CD8-positive, alpha-beta memory T cell (primary cell): ENCODE measurements at places on chromosomes 7 and 10. TPM values are rescaled to one million over a fixed set of nuclear protein-coding genes. Genes with fewer than 3 reads are reported as not detected.

DNA sequence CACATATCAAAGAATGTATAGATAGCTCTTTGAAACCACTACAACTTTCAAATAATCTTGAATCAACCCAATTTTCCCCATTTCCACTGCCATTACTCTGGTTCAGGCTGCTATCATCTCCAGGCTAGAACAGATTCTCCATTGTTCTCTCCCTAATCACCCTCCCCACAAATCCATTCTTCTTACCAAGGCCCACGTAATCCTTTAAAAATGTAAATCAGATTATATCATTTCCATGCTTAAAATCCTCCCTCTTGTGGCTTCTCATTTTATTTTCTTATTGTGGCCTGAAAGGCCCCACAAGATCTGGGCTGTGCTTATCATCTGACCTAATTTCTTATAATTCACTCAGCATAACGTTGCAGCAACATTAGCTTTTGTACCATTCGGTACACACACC lies 3.0 kb upstream of the PON1 start:
- DNase-seq: no peak
- H3K4me1 ChIP-seq: peaks cover 5% of the 10 kb centered on the region
- H3K27ac ChIP-seq: no peak overlapping the region
- H3K27me3 ChIP-seq: peaks cover 7% of the 10 kb centered on the region
- no peaks in the 10 kb centered on the region for H3K36me3 ChIP-seq

- peaks cover 62% of the 10 kb centered on the region for H3K4me1 ChIP-seq
- no peaks in the 10 kb centered on the region for H3K27me3 ChIP-seq
- peak overlapping the region; percentile 97 for H3K4me3 ChIP-seq
These were observed 269.6 kb downstream of the ELFN1 start for GRCh38 chr7:1939434-1940401.

GRCh38 chr10:71564194-71564820 lies 155.3 kb downstream of the C10orf105 start:
- no peak overlapping the region for H3K27ac ChIP-seq
- H3K4me1 ChIP-seq: no peaks in the 10 kb centered on the region
- H3K4me3 ChIP-seq: no peak overlapping the region
- H3K27me3 ChIP-seq: no peaks in the 10 kb centered on the region
- DNase-seq: no peak

GRCh38 chr7:84647797-84648757 lies 453.5 kb upstream of the SEMA3A start:
- H3K36me3 ChIP-seq: no peaks in the 10 kb centered on the region
- no peak for DNase-seq
- no peak overlapping the region for H3K27ac ChIP-seq
- no peaks in the 10 kb centered on the region for H3K4me1 ChIP-seq
- no peak overlapping the region for H3K4me3 ChIP-seq

DNA sequence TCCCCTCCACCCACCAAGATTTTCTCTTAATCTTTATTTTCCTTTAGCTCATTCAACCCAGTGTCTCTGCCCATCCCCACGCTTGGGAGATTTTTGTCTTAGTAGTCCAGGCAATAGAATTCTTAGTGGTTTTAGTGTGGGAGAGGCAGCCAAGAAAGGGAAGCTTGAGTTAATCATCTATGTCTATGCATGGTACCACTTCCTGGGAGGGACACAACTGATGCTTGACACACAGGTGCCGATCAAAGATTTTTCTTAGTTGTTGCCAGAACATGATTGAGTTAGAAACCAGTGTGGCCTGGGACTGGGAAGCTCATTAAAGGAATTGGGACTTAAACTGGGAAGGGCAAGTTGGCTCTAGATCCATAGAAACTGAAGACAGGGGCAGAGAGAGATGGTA lies 3.1 kb downstream of the STRA8 start:
- no peaks in the 10 kb centered on the region for H3K4me1 ChIP-seq
- H3K36me3 ChIP-seq: no peaks in the 10 kb centered on the region
- H3K27ac ChIP-seq: no peak overlapping the region
- no peak overlapping the region for H3K4me3 ChIP-seq

- DNase-seq: no peak
- no peaks in the 10 kb centered on the region for H3K27me3 ChIP-seq
- H3K4me3 ChIP-seq: no peak overlapping the region
- no peak overlapping the region for H3K27ac ChIP-seq
These were observed 134.0 kb downstream of the GRID1 start for GRCh38 chr10:86232644-86233043.

- no peak for DNase-seq
- peaks cover 13% of the 10 kb centered on the region for H3K36me3 ChIP-seq
- H3K4me3 ChIP-seq: no peak overlapping the region
These were observed 20.3 kb downstream of the UROS start for GRCh38 chr10:125802739-125803138.

- no peak for DNase-seq
- H3K36me3 ChIP-seq: peaks cover 53% of the 10 kb centered on the region
- no peaks in the 10 kb centered on the region for H3K27me3 ChIP-seq
- H3K4me1 ChIP-seq: no peaks in the 10 kb centered on the region
- H3K27ac ChIP-seq: no peak overlapping the region
- no peak overlapping the region for H3K4me3 ChIP-seq
These were observed 15.3 kb downstream of the SLF2 start for GRCh38 chr10:100928039-100928438.

DNA sequence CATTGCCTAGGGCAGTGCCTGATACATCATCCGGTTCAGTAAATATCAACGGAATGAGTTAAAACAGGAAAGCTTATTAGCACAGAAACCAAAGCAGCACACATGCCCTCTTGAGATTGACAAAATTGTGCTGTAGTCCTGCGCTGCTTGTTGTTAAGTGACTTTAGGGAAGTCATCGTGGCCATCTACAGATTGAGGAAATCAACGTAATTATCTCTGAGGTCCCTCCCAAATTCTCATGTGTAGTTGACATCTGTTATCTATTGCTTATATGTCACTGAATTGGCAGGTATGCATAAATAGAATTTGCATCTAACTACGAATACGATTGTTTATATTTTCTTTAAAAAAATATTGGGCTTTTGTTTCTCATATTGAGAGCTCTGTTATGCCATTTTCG lies 3.5 kb upstream of the GNB2 start:
- no peak for DNase-seq
- no peak overlapping the region for H3K27ac ChIP-seq
- H3K36me3 ChIP-seq: no peaks in the 10 kb centered on the region

DNA sequence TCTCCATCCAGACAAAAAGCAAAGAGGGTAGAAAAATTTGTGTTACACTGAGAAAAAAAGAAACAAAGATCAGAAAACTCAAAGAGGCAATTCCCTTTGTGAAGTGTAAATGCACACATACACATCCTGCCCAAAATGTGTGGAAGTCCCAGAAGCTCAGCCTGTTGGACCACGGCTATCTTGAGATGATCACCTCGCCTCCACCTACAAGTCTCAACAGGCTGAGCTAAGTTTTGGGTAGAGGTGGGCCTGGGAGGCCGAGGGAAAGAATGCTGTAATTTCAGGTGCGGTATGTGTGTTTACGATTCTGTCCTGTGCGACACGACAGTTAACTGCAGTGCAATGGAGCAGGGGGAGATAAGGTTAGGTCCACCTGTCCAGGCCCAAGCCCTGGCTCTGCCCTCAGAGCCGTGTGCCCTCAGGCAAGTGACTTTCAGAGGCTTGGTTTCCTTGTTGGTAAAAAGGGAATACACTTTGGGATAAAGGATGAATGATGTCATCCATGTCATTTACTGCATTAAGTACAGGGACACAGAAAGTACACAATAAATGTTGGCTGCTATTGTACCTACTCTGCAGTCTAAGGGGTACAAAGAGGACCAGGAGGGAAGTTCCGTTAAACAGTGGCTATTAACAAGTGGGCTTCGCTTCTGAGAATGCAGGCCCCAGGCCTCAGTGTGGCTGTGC lies 67.3 kb downstream of the AFAP1L2 start:
- H3K27me3 ChIP-seq: no peaks in the 10 kb centered on the region
- no peak overlapping the region for H3K27ac ChIP-seq
- no peaks in the 10 kb centered on the region for H3K4me1 ChIP-seq
- no peak for DNase-seq

- H3K27ac ChIP-seq: no peak overlapping the region
- H3K4me3 ChIP-seq: no peak overlapping the region
- H3K27me3 ChIP-seq: no peaks in the 10 kb centered on the region
- no peak for DNase-seq
- H3K36me3 ChIP-seq: no peaks in the 10 kb centered on the region
- H3K4me1 ChIP-seq: no peaks in the 10 kb centered on the region
These were observed 30.0 kb downstream of the AGR3 start for GRCh38 chr7:16851829-16852228.

GRCh38 chr10:106727170-106727569 lies 437.3 kb downstream of the SORCS1 start:
- H3K27ac ChIP-seq: no peak overlapping the region
- H3K4me1 ChIP-seq: no peaks in the 10 kb centered on the region
- DNase-seq: no peak
- H3K36me3 ChIP-seq: no peaks in the 10 kb centered on the region

- no peak overlapping the region for H3K27ac ChIP-seq
- no peaks in the 10 kb centered on the region for H3K36me3 ChIP-seq
- DNase-seq: no peak
- no peaks in the 10 kb centered on the region for H3K27me3 ChIP-seq
These were observed 80.3 kb upstream of the MTPN start for GRCh38 chr7:136057509-136057908.

DNA sequence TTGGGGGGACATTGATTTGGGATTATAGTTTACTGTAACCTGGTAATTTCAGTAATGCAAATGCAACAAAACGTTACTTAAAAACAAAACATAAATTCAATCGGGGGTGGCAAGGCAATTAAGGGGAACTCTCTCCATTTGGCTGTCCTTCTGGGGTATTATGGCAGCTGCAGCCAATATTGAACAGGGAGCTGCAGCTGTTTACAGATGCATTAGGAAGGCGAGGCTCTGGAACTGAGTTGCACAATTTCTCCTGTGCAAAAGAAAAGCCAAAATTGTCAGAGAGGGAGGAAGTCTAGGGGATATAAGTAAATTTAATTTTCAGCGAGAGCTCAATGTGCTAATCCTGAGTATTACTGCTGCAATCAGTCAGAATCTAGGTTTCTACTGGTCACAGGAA lies 36.1 kb downstream of the NEUROD6 start:
- no peak overlapping the region for H3K27ac ChIP-seq
- H3K27me3 ChIP-seq: no peaks in the 10 kb centered on the region
- no peaks in the 10 kb centered on the region for H3K4me1 ChIP-seq
- DNase-seq: no peak
- no peaks in the 10 kb centered on the region for H3K36me3 ChIP-seq

GRCh38 chr10:71009126-71009525 lies 120.8 kb upstream of the PCBD1 start:
- H3K27ac ChIP-seq: no peak overlapping the region
- no peaks in the 10 kb centered on the region for H3K27me3 ChIP-seq
- H3K4me1 ChIP-seq: no peaks in the 10 kb centered on the region
- H3K36me3 ChIP-seq: no peaks in the 10 kb centered on the region

DNA sequence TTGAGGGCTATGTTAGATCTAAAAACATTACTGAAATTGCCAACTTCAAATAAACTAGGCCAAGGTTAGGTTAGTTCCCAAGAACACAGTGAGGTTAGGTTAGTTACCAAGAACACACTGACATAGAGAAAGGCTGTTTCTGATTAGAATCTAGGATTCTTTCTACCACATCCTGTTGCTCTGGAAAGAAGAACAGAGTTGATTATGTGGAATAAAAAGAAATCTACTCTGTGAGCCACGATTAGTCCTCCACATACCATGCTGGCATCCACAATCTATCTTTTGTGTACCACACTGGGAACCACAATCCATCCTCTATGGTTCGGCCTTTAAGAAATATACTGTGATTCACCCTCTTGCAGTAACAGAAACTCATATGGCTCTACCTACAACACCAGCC lies 91.4 kb downstream of the LRRTM3 start:
- no peaks in the 10 kb centered on the region for H3K36me3 ChIP-seq
- no peaks in the 10 kb centered on the region for H3K27me3 ChIP-seq
- no peak overlapping the region for H3K27ac ChIP-seq
- H3K4me3 ChIP-seq: no peak overlapping the region

DNA sequence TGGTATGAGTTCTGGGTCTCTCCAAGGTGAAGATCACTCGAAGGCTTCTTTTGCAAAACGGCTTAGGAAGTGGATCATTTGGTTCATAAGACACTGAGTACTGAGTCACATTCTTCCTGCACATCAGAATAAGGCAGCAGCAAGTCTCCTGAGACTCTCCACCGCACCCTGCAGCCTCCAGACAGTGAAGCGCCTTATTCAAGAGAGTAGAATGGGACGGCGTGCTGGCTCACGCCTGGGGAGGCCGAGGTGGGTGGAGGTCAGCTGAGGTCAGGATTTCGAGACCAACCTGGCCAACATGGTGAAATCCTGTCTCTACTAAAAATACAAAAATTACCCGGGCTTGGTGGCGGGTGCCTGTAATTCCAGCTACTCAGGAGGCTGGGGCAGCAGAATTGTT lies 70.3 kb downstream of the C10orf143 start:
- H3K27ac ChIP-seq: no peak overlapping the region
- DNase-seq: no peak
- H3K4me1 ChIP-seq: no peaks in the 10 kb centered on the region
- H3K36me3 ChIP-seq: no peaks in the 10 kb centered on the region
- no peak overlapping the region for H3K4me3 ChIP-seq
- H3K27me3 ChIP-seq: no peaks in the 10 kb centered on the region

DNA sequence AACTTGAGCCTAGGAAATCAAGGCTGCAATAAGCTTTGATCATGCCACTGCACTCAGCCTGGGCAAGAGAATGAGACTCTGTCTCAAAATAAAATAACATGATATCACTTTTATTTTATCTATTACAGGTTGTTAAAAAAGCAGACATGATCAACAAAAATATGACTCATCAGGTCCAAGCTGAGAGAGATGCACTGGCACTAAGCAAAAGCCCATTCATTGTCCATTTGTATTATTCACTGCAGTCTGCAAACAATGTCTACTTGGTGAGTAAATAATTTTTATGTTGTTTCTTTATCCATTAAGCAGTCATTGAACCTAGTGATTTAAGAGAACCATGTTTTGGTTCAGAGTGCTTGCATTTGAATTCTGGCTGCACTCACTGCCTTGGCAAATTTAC lies 3.3 kb downstream of the MASTL start:
- H3K27ac ChIP-seq: no peak overlapping the region
- no peak for DNase-seq
- H3K4me1 ChIP-seq: peaks cover 6% of the 10 kb centered on the region

DNA sequence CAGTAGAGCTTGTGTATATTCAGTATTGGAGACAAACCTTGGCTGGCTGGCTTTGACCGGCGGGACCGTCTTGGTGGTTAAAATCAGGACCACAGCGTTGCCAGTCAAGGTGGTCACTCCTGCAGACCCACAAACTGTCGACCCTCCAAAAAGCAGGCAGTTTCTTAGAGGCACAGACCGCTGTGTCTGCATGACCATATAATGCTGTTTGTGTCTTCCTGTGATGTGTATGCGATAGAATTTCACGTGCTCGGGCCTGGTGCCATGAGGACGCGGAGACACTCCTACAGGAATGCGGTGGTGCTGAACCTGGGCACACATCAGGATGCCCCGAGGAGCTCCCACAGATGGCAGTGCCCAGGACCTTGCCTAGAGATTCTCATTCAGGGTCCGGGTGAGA lies 34.8 kb downstream of the BNIP3 start:
- H3K27ac ChIP-seq: no peak overlapping the region
- peaks cover 40% of the 10 kb centered on the region for H3K36me3 ChIP-seq
- H3K4me1 ChIP-seq: no peaks in the 10 kb centered on the region

ADAM8 gene
- total RNA-seq: 70.0 TPM

ANKRD22 gene
- not detected for total RNA-seq

KCNH2 gene
- 0.24 TPM for total RNA-seq

BLNK gene
- not detected for total RNA-seq

DNAH11 gene
- 0.02 TPM for total RNA-seq

SUPV3L1 gene
- 50.0 TPM for total RNA-seq

TRIM50 gene
- total RNA-seq: not detected
